ENCODE measurements at places on chromosomes 12 and 14.

DNA sequence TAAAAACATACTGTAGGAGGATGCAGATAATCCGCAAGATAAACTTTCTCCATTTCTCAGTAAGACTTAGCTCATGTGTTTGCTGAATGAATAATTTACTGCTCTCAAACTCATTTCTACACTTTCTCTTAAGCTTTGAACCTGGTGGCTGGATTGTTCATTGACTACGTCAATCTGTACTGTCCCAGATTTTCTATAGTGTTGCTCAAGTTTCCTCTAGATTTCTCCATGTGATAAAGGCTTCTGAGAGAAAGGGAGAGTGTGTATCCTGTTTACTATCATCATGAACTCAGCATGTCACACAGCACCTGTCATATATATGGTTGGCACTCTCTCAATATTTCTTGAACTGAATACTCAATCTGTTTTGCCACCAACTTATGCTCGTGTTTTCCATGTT lies 518.0 kb upstream of the TBX3 start:
- DNase-seq = no peak

DNA sequence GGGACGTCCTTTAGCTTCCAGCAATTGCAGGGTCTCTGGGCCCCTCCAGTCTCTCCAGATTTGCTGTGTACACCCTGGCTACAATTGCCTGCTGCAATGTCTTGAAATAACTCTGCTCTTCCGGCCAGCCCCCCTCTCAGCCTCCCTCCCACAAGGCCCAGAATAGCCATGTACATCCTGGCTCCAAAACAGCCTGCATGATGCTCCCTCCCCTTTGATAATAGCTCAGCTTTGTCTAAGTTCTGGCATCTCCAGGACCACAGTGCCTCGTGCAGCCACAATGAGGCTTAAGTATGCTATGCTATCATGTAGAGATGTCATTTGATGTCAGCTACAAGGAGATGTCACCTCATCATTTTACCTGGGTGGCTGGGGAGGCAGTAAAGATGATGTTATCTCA lies 74.6 kb downstream of the SRRM4 start:
- no peak for DNase-seq

GRCh38 chr14:38856798-38857197 lies 246.2 kb downstream of the SEC23A start:
- no peak for DNase-seq

GRCh38 chr12:94566345-94566744 lies 84.0 kb downstream of the TMCC3 start:
- DNase-seq = no peak

DNA sequence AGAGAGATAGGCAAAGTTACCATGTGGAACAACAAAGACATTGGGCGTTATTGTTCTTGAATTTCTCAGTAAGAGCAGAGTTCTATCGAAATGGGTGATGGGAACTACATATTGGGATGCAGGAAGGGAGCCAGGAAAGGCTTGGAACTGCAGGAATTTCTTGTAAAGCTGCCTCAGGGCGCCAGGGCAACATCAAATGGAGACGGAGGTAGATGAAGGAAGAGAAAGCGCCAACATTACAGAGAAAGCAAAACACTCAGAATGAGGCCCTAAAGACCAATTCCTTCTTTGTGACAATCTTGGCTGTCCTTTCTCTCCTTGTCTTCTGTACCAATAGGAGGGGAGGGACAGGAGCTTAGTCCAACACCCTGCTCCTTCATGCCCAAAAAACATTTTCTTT lies 148.4 kb downstream of the RPAP3 start:
- no peak for DNase-seq

DNA sequence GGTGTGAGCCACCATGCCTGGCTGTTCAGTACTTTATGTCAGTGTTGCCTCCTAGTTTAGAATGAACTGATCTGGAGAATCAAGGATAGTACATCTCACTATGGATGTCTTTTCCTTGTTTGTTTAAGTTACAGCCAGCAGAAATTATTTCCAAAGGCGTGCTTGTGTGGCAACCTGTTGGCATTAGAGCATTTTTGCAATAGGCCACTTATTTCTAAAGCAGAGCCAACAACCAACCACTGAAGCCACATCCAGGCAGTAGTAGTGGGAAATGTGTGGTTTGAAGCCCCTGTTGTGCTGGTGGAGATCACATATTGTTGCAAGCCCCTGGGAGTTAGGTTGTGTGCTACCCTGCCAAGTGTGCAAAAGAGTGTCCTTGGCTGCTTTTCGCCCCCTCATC lies 3.7 kb downstream of the ANO6 start:
- DNase-seq = no peak

- DNase-seq = no peak
These were observed 11.6 kb downstream of the DEGS2 start for GRCh38 chr14:100147691-100148464.

DNA sequence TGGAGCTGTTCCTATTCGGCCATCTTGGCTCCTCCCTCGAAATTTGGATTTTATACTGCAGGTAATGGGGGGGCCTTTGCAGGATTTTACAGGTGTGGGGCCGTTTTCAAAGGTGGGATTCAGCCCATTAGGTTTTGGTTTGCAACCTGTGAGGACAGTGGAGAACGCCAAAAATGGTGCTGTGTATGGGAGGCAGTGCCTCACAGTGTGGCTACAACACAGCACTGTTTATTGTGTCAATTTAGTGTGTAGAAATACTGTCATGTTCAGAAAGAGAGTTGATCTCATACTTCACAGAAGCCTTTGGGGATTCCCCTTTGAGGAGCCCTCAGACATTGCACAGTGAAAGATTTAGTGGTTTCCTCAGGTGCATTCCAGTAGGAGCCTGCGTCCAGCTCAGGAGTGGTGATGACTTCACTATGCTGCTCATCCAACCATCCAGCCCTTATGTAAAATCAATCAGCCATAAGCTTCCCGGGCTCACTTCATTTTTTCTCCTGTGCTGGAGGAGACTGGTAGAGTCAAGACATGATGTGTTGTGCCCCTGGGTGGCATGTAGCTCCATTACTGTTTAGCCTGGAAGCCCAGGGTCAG lies 92.7 kb upstream of the PRMT8 start:
- no peak for DNase-seq

- no peak for DNase-seq
These were observed 15.1 kb downstream of the FRMD6 start for GRCh38 chr14:51666826-51667225.

Data from NCI-H774 (cell line).